ENCODE measurements at places on chromosomes 11 and 22. TPM values are rescaled to one million over a fixed set of nuclear protein-coding genes. Genes with fewer than 3 reads are reported as not detected.

DDTL gene
- 0.59 TPM for total RNA-seq

MAPK8IP2 gene
- under 0.01 TPM for total RNA-seq

TCN2 gene
- 3.1 TPM for total RNA-seq

GSTT2B gene
- total RNA-seq: 4.2 TPM

GPR83 gene
- 0.09 TPM for total RNA-seq

MS4A4E gene
- not detected for total RNA-seq

ALKBH3 gene
- total RNA-seq: 22.3 TPM

TRPC6 gene
- not detected for total RNA-seq

CRYBA4 gene
- not detected for total RNA-seq

PANX3 gene
- total RNA-seq: not detected

PRRG4 gene
- under 0.01 TPM for total RNA-seq

CBLIF gene
- total RNA-seq: not detected

MMP12 gene
- 0.18 TPM for total RNA-seq

MRGPRF gene
- 14.7 TPM for total RNA-seq

C11orf86 gene
- total RNA-seq: 0.30 TPM

CCDC157 gene
- 1.5 TPM for total RNA-seq

DNAJC4 gene
- 13.7 TPM for total RNA-seq

SLC17A6 gene
- total RNA-seq: not detected

UBQLN3 gene
- not detected for total RNA-seq

SCN3B gene
- 0.30 TPM for total RNA-seq

VSIG2 gene
- total RNA-seq: not detected

MALAT1 gene
- total RNA-seq: 11,132 TPM

DNAL4 gene
- total RNA-seq: 22.3 TPM

TCF20 gene
- 16.6 TPM for total RNA-seq

Measured in smooth muscle cell of the umbilical artery (primary cell).